Bronchial epithelial cell (primary cell): ENCODE measurements at places on chromosomes 3 and 15. TPM values are rescaled to one million over a fixed set of nuclear protein-coding genes. Genes with fewer than 3 reads are reported as not detected.

Gene GOLGA6D
- total RNA-seq, result not detected in 2 replicates

Gene SHF
- 0.77 and 0.79 TPM in 2 replicates for total RNA-seq

Gene CPN2
- not detected in 2 replicates for total RNA-seq

Gene CCR2
- total RNA-seq, result 0.13 TPM in 1 of 2 replicates, not detected in the other

Gene FAM219B
- total RNA-seq, result 67.3 and 72.4 TPM in 2 replicates

Gene GLDN
- total RNA-seq, result 0.13 and 0.26 TPM in 2 replicates

Gene MRPL3
- 97.9 and 119 TPM in 2 replicates for total RNA-seq

Gene SERINC4
- 0.13 TPM in 1 of 2 replicates, not detected in the other for total RNA-seq

Gene CHRNA3
- not detected in 2 replicates for total RNA-seq

Gene DAPK2
- 0.53 and 3.3 TPM in 2 replicates for total RNA-seq

Gene GPR15
- total RNA-seq, result not detected in 2 replicates

Gene CALML4
- total RNA-seq, result 4.5 and 6.4 TPM in 2 replicates

Gene NANOGP8
- not detected in 2 replicates for total RNA-seq

Gene C3orf85
- total RNA-seq, result not detected in 2 replicates

Gene MEIS2
- 6.6 and 10.9 TPM in 2 replicates for total RNA-seq

Gene MON1A
- total RNA-seq, result 9.1 and 15.8 TPM in 2 replicates

Gene ATP13A5
- 0.13 TPM in 1 of 2 replicates, not detected in the other for total RNA-seq
